Activated naive CD4-positive, alpha-beta T cell treated with Interleukin-2 at 50 U/mL for 16 hours (primary cell): ENCODE measurements at places on chromosomes 4 and X.

GRCh38 chrX:10990976-10991375 lies 120.2 kb upstream of the HCCS start:
- no peak for DNase-seq

DNA sequence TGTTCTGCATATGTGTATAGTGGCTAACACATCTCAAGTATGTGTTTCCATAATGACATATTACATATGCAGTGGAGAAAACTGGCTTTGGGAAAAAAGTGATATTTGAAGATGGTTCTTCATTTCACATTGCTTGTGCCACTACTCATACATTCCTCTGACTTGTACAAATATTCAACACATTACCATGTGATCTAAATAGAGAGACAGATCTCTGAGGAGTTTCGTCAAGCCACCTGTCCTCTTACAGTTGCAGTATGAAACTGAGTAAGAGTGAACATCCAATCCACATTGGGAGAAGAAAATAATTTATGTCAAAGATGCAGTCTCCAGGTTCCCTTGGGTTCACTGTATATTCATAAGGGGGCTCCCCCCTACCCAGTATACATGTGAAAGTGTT lies 123.9 kb downstream of the KDR start:
- DNase-seq, result no peak

GRCh38 chrX:69178592-69178991 lies 13.3 kb upstream of the PJA1 start:
- no peak for DNase-seq

GRCh38 chrX:11016728-11017127 lies 94.4 kb upstream of the HCCS start:
- DNase-seq, result no peak

DNA sequence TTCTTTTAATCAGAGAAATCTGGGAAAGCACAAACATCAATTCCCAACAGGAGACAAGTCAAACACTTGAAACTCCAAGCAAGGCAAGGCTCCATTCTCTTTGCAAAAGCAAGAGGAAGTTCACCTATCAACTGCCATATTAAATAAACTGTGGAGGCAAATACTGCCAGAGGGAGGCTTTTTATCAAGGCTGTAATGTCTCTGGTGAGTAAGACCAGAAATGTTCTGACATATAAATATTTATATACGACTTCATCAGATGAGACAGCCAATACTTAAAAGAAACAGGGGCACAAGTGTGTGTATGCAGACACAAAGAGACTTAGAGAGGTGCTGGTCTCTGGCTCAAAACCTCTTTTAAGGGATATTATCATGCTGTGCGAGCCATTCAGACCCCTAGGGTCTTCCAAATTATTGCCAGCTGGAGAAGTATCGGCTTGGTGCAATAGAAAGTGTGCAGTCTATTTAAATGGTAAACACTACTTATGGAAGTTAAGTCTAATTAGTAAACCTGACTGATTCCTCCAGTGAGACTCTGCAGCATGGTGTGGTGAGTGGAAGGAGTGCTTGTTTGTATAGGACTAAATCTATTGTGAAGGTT lies 24.4 kb downstream of the DCX start:
- DNase-seq, result no peak

- no peak for DNase-seq
Measured at GRCh38 chr4:123802082-123802645, 405.6 kb downstream of the SPRY1 start.

GRCh38 chrX:108022491-108023089 lies 22.3 kb upstream of the VSIG1 start:
- peak; percentile 21 for DNase-seq

DNA sequence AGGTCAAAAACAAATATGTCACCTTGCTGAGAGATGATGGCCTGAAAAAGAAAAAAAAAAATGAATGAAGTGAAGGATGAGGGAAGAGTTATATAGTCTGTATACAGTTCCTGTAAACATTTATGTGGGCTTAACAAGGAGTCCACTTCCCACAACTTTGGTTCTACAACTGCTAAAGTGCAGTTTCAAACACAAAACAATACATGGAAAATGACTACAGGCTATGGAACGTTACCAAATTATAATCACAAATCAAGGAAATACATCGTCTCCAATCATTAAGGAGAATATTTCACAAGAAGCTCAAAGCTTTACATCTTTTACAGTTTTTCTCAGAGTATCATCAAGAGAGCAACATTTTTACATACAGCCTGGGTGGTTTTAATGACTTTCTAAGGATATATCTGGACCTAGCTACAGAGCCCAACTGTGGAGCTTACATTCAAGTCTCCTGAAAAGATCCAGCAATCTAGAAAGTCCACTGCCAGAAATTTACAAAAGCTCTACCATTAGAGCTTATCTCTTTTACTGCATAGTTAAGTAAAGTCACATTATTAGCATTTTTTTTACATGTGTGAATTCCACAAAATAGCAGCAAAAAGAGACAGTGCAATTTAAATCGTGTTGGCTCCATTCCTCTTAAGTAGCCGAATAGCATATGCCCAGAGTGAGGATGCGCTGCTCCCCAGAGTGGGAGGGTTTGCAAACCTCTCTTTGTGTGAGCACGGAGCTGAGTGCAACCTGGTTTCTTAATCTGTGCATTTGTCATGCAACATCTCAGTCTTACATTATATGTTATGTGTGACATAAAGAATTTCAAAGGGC lies 128.3 kb downstream of the MANBA start:
- DNase-seq, result no peak

DNA sequence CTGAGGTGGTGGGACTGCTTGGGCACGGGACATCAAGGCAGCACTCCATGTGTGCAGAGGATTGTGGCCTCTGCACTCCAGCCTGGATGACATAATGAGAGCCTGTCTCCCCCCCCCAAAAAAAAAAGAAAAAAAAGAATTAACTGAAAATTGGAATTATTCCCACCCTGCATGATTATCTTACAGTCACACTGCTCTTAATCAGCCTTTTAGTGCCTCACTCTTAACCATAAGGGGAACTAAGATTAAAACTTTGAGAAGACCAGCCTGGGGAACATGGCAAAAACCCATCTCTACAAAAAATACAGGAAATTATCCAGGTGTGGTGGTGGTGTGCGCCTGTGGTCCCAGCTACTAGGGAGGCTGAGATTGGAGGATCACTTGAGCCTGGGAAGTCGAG lies 94.6 kb downstream of the UBE2K start:
- DNase-seq, result no peak

- DNase-seq, result peak; percentile 84
Measured at GRCh38 chrX:1468250-1468772, 15.6 kb upstream of the ASMTL start.

GRCh38 chr4:81452452-81453006 lies 19.2 kb downstream of the RASGEF1B start:
- DNase-seq, result no peak

DNA sequence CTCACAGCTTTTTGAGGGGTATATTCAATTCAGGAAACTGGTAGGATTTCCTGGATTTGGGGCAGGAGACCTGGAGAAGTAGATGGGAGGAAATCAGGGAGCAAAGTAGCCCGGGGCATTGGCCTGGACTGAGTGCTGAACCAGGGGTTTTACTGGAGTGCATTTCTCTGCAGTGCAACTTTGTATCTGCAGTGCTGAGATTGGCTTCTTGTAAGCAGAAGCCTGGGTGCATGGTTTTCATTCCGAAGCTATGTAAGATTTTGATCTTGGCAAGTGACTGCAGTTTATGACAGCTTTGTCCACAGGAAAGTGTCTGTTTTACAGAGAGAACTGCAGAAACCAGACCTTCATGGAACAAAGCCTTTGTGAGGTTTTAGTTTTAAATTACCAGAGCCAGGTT lies 158.3 kb downstream of the SPCS3 start:
- DNase-seq, result no peak

DNA sequence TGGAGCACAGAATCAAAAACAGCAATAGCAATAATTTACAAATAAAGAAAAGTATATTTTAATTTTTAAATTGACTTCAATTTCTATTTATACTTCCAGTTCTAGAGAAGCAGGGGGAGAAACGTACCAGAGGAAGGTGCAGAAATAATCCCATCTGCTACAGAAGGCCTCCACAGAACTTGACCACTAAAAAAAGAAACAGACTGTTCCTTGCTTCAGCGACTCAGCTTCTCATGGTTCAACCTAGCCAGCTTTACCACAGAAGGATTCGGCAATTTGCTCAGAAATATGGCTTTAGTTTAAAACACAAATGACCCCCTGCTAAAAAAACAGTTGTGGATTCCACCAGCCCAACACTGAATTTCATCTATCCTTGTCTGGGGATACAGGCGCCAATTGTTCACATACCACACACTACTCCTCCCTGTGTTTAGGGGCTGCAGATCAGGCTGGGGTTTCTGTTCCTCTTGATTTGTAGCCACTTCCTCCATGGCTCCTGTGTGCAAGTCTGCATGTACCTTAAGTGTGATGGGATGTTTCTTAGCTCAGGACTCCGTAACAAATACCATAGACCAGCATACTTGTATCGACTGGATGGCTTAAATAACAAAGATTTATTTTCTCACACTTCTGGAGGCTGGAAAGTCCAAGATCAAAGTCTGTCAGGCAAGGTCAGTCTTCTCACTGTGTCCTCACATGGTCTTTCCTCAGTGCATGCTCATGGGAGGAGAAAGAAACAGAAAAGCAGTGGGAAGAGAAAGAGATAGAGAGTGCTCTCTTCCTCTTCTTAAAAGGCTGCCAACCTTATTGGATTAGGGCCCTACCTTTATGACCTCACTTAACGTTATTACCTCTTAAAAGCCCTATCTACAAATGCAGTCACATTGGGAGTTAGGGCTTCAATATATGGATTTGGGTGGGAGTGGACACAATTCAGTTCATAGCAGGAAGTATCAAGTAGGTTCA lies 79.1 kb downstream of the AMOT start:
- DNase-seq, result no peak

DNA sequence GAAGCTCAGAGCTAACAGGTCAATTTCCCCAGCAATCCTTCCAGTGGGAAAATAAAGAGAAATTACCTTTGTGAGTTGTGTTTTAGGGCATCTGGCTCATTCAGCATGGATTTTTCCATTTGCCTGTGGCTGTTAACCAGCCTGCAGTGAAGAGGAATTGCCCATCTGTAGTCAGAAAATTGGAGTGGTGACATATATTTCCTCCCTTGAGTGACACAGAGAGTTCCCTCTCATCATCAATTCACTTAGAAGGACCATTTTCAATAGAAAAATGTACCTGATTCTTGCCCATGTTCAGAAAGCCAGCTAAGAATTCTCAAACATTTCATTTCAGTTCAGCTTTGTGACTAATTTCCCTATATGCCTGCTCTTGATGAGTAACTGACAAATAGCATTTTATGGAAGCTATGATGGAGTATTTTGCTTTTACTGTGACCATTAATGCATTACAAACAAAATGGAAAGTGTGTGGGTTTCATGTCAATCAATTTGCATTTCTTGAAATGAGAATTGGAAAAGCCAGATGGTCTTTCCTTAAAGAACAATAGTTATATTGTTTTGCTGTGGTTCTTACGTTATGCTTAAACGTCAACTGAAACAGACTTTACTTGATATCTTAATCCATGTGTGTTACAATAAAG lies 155.8 kb downstream of the NWD2 start:
- no peak for DNase-seq

- no peak for DNase-seq
Measured at GRCh38 chr4:20805716-20806115, 105.5 kb downstream of the PACRGL start.

- DNase-seq, result no peak
Measured at GRCh38 chr4:20570981-20571715, 129.1 kb upstream of the PACRGL start.

DNA sequence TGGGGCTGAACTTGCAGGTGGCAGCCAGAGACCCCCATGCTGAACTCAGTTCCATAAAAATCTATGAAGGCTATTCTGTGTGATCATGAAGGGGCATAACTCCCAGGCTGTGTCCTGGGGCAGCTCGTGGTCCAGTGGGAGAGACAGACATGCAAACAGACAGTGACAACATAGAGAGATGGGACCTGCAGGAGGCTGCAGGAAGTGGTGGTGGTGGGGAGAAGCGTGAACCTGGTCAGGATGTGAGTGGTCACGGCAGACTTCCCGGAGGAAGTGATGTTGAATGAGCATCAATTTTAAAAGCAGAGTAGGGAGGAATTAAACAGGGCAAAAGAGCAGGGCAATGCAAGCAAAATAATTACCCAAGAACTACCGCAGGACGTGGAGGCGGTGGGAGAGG lies 23.2 kb upstream of the SORCS2 start:
- no peak for DNase-seq

DNA sequence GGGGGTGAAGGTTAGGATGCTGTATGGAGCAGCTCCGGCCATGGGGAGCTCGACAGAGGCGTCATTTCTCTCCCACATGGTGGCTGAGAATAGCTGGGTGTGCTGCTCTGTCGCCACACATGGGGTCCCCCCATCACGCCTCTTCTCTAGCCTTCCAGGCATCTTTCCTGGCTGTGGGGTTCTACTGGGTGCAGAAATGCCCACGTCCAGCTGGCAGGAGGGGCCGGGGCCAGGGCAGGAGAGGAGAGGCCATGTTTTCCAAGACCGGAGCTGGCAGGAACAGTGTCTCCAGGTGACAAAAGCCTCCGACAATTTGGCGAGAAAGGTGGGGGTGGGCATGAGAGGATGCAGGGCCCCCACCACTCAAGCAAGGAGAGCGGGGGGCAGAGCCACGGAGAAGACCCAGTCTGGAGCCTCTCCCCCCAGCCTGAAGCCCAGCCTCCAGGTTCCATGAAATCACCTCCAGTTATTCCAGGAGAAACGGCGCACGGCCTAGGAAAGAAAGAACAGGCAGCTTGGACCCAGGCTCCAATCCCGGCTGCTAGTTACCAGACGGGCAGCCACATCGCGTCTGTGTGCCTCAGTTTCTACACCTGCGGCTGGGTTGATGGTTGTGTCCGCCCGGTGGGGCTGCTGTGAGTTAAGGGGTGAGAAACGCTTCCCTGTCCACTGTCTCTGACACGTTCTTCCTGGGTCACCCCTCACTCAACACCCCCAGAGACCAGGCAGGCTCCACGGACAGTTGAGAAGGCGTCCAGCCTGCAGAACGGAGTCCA lies 27.4 kb upstream of the SPON2 start:
- DNase-seq, result no peak

- DNase-seq, result no peak
Measured at GRCh38 chr4:118972167-118972566, 83.5 kb downstream of the SYNPO2 start.

GRCh38 chrX:41236629-41237028 lies 97.3 kb upstream of the DDX3X start:
- no peak for DNase-seq

DNA sequence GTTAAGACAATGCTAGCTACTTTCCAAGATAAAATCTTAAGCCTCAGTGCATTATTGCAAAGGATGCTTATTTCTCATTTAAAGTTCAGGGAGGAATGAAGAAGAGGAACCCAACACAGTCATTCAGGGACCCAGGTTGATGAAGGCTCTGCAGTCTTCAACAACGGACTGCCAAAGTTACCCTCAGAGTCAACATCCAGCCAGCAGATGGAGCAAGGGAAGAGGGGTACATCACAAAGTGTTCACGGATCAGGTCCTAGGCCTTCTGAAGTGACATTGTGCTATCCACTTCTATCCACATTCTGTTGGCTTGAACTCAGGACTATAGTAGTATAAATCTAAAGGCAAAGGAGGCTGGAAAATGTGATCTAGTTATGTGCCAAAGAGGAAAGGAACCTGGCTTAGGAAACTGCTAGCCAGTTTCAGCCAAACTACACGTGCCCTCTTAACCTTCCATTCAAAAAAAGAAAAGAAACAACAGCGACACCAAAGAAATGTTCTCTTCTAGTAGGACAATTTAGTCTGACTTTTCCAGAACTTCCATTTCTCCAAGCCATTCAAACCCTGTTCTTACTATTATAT lies 28.8 kb downstream of the NKX6-1 start:
- DNase-seq, result no peak

- no peak for DNase-seq
Measured at GRCh38 chrX:15160558-15161095, 109.3 kb downstream of the ASB9 start.
